CD4-positive, CD25-positive, alpha-beta regulatory T cell (primary cell): ENCODE measurements at places on chromosomes 7 and 10.

DNA sequence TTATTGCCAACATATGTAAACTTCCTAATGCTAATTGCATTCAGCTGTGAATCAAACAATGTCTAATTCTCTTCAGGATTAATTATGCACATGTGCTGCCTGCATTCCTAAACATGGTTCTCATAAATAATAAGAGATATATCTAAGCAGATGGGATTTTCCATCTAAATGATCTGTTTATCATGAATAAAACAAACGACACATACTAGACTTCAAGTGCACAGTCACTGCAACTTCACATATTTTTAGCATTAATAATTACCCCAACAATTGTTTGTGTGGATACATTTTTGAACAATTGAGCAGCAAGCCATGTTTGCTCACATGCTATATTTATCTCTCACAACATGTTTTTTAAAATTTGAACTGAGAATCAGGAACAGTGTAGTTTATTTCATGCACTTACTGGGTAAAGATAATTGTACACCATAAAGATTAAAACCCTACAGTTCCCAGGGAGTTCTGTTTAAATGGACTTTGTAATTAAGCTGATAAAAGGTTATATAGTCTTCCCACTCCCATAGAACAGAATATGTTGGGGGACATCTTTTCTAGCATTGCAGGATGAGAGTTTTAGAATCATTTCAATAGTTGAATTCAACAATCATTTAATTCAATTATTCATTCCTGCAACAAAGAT lies 378.5 kb downstream of the MDFIC start:
- no peak for DNase-seq

DNA sequence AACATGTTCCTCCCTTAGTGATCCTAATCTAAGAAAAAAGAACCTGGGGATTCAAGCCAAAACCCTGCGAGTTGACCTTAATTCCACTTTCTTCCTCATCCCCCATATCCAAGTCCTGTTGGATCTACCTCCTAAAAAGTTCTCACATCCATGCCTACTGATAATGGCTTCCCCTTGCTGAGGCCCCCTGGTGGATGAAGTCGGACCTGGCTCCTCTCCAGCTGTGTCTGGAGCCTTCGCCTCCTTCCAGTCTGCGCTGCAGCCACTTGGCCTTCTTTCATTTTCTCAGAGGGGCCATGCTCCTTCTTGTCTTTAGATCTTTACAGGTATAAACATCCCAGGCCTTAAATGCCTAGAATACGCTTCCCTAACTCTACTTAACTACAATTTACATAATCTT lies 8.1 kb downstream of the PDE1C start:
- no peak for DNase-seq

GRCh38 chr10:44161184-44161583 lies 223.7 kb downstream of the CXCL12 start:
- no peak for DNase-seq

GRCh38 chr7:32102432-32102873 lies 32.2 kb upstream of the PDE1C start:
- no peak for DNase-seq

DNA sequence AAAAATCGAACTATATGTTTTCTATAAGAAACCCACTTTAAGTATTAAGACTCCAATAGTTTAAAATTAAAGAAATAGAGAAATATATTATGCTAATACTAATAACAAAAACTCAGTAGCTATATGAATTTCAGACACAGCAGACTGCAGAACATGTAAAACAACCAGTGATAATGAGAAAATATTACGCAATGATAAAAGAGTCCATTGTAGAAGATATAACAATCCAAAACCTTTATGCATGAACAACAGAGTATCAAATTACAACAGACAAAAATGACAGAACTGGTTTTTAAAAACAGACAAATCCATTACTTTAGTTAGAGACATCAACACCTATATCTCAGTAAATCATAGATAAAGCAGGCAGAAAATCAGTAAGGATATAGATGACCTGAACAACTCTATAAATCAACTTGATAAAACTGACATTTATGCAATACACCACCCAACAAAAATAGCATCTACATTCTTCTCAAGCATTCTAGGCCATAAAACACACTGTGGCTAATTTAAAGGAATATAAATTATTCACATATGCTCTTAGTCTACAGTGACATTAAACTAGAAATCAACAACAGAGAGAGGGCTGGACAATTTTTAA lies 669.5 kb upstream of the GHITM start:
- DNase-seq = no peak

- no peak for DNase-seq
Measured at GRCh38 chr10:114309364-114309651, 70.3 kb downstream of the VWA2 start.

DNA sequence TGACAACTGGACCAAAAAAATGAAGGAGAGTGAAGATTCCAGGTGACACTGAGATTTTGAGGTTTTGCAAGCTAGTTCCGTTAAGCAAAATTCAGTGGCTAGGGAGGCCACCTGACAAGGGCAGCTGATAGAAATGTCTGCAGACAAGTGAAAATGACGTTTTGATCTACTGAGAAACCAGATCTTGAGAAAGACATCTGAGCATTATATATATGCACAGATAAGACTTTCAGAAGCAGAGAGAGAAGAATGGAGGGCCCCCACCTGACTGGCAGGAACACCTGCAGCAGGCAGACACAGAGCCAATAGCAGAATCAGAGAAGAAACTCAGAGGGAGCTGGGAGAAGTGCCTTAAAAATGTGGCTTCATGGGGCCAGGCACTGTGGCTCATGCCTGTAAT lies 76.1 kb upstream of the LRGUK start:
- DNase-seq = no peak

GRCh38 chr7:123789206-123789784 lies 40.5 kb upstream of the WASL start:
- no peak for DNase-seq

- no peak for DNase-seq
Measured at GRCh38 chr7:152419473-152420429, 16.1 kb downstream of the KMT2C start.

GRCh38 chr10:69329721-69330178 lies 51.5 kb downstream of the HK1 start:
- DNase-seq = no peak

DNA sequence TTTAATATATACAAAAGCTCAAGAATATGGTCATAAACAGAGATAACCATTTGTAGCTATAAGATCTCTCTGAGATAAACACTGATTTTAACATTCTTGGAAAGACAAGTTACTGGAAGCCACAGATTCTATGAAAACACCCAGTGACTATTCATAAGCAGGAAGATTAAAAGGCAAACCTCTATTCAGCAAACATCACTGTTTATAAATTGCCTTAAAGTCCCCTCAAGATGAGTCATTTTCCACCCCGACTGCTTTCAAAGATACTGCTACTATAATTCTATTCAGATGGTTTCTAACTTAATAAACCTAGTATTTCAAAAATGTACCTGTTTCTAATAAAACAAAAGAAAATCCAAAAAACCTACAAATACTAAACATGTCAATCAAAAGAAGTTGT lies 21.0 kb downstream of the TM9SF3 start:
- no peak for DNase-seq

DNA sequence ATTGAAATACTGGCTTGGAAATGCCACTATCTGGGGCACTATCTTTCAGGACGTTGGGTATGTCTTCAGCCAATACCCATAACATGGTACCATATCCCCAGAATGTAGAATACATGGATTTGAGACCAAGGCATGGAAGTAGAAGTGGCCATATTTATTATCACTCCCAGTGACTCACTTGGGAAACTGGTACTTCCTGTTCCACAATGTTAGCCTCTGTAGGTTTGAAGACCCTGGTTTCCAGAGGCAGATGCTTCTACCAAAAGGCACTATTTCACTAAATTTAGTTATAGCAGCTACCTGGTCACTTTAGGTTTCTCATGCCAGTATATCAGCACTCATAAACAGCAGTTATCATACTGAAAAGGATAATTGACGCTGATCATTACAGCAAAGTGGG lies 184.2 kb downstream of the CCDC71L start:
- DNase-seq = no peak

- DNase-seq = no peak
Measured at GRCh38 chr10:11007476-11008020, 10.1 kb upstream of the CELF2 start.

DNA sequence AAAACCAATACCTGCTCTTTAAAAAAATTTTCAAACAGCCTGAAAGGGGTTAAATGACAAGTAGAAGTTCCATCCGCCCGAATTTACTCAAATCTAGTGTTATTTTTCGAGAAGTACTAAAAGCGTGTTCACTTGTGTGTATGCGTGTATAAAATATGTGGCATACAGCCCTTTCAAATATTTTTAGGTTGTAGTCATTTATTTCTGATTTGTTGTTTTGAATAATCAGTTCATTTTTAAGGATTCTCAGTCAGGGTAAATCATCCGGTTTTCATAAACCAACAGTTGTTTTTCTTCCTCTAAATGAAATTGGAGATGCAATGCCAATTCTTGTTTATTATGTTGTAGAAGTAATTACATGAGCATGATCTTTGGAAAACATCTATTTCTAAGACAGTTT lies 6.9 kb upstream of the SUN1 start:
- DNase-seq = no peak

DNA sequence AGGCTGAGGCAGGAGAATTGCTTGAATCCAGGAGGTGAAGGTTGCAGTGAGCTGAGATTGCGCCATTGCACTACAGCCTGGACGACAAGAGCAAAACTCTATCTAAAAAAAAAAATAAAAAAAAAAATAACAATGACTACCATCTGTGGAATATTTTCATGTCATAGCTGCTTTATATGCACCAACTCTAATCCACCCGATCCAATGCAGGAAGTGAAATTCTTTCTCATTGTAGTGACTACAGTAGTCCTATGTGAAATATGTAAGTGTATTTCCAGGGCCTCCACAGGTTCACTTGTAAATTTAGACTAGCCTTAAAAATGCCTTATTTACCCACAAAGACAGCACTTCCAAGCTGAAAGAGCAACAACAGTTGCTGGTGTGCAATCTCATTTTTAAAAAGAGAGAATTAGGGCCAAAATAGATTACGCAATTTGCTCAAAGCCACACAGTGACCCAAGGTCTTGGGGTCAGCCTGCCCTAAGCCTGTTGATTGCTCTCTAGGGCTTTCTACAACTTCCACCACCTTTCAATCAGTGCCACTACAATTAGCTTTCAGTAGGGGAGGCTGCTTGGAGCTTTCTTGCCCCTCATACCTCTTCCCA lies 25.8 kb upstream of the EGFR start:
- no peak for DNase-seq

DNA sequence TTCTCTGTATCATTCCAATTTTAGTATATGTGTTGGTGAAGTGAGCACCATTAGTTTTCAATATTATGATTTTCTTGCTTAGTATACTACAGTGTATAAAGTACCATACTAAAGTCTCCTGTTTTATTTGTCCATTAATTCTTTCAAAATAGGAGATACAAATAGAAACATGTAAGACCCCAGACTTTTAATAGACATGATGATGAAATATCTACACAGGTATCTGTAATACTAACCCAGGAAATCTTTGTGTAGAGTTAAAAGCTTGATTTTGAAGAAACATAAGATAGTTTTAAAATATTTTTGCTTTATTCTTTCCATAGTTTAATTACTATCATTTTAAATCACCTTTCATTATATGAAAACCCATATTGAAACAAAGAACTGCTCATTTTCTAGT lies 133.8 kb upstream of the WNT16 start:
- DNase-seq = no peak

- no peak for DNase-seq
Measured at GRCh38 chr7:12161146-12161545, 49.9 kb upstream of the TMEM106B start.

DNA sequence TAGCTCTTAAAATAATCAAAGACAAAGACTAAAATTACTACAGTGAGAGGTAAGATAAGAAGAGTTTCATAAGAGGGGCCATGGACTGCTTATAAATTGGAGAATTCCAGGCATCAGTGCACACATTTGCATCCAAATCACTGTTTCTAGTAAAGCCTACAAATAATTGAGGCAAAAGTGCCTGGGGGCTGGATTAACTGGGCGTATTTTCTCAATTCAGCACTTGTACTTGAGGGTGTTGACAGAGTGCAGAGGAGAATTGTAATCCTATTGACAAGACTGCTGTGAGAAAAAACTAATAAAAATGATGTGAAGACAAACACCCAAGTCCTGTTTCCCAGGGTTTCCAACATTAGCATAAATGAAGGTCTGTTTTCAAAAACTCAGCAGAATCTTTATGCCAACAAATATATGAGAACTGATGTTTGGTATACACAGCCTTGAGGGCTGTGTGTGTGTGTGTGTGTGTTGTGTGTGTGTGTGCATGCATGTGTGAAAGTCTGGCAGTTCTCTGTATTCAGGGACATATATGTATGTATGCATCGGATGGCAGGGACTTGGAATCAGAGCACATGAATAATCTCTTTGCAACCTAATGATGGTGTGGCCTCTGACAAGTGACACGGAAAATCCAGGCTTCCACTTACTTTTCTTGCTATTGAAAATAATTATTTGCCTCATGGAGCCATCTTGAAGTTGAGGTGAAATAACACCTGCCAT lies 182.1 kb upstream of the CDC14C start:
- no peak for DNase-seq

DNA sequence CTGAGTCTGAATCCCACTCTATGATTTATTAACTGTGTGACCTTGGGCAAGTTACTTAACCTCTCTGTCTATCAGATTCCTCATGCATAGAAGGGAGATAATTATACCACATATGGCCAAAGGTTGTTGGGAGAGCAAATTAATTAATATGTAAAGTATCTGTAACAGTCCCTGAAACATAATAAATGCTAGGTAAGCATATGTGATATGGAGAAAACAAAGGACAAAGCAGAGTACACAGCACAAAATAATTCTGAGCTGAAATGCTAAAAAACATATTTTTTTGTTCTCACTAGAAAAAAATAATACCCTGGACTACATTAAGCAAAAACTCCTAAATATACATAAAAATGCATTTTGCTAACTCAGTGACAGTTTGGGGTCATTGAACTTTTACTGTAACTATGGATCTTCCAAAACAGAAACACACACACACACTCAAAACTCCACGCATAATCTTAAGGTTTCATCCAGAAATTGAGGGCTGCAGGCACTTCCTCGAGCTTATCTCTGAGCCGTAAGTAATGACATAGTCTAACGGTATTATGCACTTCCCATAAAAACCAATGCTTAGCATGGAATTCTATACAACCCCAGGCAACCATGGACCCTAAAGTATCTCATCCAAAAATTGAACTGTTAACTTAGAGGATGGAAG lies 201.7 kb upstream of the PTN start:
- no peak for DNase-seq

DNA sequence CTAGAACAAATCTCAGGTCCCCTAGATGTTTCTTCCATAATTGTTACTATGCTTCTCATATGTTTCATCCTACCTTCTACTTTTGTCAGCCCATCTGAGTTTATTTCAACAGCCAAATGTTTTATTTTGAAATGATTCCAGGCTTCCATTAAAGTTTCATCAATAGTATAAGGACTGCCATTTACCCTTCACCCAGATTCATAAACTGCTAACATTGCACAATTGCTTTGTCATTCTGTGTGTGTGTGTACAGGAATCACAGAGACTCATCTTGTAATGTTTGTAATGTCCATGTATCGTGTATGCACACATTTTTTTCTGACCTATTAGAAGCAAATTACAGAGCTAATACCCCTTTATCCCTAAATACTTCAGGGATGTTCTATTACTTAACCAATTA lies 25.5 kb downstream of the MMRN2 start:
- no peak for DNase-seq

- DNase-seq = no peak
Measured at GRCh38 chr10:16274911-16275310, 161.9 kb upstream of the PTER start.

- DNase-seq = no peak
Measured at GRCh38 chr7:143493751-143494150, 16.1 kb downstream of the TAS2R41 start.
